ENCODE measurements at places on chromosomes 1 and 21. TPM values are rescaled to one million over a fixed set of nuclear protein-coding genes. Genes with fewer than 3 reads are reported as not detected.

The S100A7A gene
- total RNA-seq: not detected

The LPAR3 gene
- total RNA-seq: 0.37 TPM

The ERG gene
- under 0.01 TPM for total RNA-seq

The GREM2 gene
- 8.6 TPM for total RNA-seq

The MTOR gene
- 33.1 TPM for total RNA-seq

The ANP32E gene
- total RNA-seq: 17.6 TPM

The ZFP69 gene
- 4.1 TPM for total RNA-seq

The RUNX1 gene
- total RNA-seq: 18.4 TPM

The NCSTN gene
- 115 TPM for total RNA-seq

The CYP4Z1 gene
- not detected for total RNA-seq

The CYP4A11 gene
- total RNA-seq: not detected

The FAM20B gene
- total RNA-seq: 47.5 TPM

The OLFML2B gene
- total RNA-seq: 39.5 TPM

The OR2T2 gene
- total RNA-seq: not detected

The LIPI gene
- total RNA-seq: not detected

The SLC1A7 gene
- not detected for total RNA-seq

The HEATR1 gene
- 46.7 TPM for total RNA-seq

The HES5 gene
- not detected for total RNA-seq

The CASQ2 gene
- not detected for total RNA-seq

The LCE2B gene
- not detected for total RNA-seq

The LRRN2 gene
- total RNA-seq: not detected

The FAM3B gene
- total RNA-seq: not detected

The USP16 gene
- 37.3 TPM for total RNA-seq

The SYDE2 gene
- total RNA-seq: 6.1 TPM

The DIRAS3 gene
- total RNA-seq: 0.78 TPM
